ENCODE measurements at places on chromosomes 16 and 17. TPM values are rescaled to one million over a fixed set of nuclear protein-coding genes. Genes with fewer than 3 reads are reported as not detected.

DNA sequence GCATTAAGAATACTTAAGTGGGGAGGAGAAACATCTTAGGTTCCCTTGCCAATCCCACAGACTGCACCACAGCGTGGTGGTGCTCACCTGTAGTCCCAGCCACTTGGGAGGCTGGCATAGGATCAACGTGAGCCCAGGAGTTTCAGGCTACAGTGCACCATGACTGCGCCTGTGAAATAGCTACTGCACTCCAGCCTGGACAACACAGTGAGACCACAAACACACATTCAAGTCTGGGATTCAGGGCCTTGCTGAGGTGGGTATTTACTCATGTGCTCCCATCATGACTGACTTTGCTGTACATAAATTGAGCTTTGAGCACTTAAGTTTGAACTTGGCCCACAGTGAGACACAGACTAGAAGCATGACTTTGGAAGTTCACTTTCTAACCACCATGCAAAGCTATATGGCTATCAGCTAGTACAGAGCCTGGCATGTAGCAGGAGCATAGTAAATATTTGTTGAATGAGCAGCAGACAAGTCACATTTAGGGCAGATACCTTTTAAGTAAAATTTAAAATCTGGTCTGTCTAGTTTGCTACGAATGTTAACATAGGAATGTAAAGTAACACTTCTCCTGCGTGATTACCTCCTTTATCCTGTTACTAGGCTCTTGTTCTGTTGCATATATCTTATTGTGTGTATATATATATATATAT, 33.5 kb downstream of the CEP95 start:
- no peak for DNase-seq

The CEMP1 gene
- total RNA-seq, result not detected

- DNase-seq, result no peak
These were observed 15.2 kb downstream of the ACE start for GRCh38 chr17:63491977-63492618.

- no peak for DNase-seq
These were observed 898 bp downstream of the CAPNS2 start for GRCh38 chr16:55567382-55567781.

DNA sequence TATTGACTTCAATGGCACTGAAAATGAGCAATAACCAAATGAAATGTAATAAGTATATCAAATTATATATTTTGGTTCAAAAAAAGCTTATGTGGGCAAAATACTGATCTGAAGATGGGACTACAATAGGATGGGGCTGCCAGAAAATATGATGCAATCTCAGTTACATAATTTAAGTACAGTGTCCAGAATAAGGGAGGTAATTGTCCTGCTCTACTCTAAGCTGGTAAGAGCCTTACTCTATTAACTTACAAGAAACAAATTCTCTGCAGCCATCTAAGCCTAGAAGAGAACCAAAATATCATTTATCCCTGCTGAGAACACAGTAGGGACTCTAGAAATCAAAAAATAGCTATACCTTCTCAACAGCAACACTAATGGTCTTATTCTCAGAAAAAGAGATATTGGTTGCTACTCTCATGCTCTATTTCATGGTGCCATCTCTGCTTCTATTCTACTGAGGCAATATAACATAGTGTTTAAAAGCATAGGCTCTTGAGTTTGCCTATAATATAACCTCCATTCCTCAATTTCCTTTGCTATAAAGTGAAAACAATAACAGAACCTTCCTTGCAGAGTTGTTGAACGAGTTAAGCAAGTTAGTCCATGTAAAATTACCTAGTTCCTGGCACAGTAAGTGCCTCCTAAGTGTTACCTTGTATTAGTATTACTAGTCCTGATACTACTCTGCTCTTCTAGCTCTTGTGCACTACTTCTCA, 19.9 kb downstream of the NQO1 start:
- DNase-seq, result no peak

- no peak for DNase-seq
These were observed 27.1 kb downstream of the HOXB1 start for GRCh38 chr17:48503747-48504146.

GRCh38 chr16:28126684-28127620, 63.4 kb upstream of the GSG1L start:
- no peak for DNase-seq

- DNase-seq, result no peak
These were observed 76.0 kb downstream of the ABCC1 start for GRCh38 chr16:16025214-16025968.

The PLCG2 gene
- 14.2 TPM for total RNA-seq
